ENCODE measurements at places on chromosomes 16 and 17.

- DNase-seq: no peak
Observed at GRCh38 chr16:87778476-87778829, 12.7 kb upstream of the KLHDC4 start.

DNA sequence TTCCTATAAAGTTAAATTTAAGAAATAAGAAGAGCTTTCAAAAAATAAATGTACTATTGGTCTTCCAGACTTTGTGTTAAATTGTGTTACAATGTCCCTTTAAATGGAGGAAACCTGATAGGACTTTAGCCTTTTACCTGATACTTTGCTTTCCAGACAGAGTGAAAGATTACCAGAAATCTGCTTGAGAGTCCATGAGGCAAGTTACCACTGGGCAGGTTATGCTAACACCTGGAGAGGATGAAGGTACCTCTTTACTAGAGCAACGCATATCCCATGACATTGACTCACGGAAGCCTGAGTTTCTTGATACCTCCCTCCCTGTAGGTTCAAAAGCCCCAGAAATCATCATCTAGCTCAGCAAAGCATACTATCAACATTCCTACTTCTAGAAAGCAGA is 143.9 kb upstream of the C17orf78 start:
- no peak for DNase-seq

DNA sequence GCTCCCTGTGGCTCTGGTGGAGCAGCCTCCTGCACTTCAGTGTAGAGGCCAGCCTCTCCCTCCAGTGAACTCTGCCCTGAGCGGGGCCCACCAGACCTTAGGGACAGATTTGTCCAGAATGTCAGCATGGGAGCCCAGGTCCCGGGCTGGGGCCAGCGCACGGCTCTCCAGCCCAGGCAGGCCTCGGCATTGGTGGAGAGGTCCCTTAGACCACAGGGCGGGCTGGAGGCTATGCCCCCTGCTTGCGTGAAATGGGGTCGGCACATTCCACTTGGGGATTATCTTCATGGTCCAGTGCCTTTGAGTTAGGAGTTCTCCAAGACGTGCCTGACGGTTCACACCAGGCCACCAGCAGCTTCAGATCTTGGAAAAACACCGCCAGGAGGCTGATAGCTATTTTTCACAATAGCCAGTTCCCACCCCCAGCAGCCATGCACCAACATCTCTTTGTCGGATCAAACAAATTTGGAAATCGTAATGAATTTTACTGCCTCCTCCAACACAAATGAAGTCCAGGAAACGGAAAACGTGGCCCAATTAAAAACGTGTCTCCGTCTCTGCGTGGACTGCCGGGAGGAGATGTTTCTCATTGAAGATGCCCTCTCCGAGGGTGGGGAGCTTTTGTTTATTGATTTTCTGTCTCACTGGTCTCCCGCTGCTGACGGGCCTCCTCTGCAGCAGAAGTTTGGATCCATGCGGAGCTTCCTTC is 110.0 kb upstream of the CIBAR2 start:
- DNase-seq: no peak

DNA sequence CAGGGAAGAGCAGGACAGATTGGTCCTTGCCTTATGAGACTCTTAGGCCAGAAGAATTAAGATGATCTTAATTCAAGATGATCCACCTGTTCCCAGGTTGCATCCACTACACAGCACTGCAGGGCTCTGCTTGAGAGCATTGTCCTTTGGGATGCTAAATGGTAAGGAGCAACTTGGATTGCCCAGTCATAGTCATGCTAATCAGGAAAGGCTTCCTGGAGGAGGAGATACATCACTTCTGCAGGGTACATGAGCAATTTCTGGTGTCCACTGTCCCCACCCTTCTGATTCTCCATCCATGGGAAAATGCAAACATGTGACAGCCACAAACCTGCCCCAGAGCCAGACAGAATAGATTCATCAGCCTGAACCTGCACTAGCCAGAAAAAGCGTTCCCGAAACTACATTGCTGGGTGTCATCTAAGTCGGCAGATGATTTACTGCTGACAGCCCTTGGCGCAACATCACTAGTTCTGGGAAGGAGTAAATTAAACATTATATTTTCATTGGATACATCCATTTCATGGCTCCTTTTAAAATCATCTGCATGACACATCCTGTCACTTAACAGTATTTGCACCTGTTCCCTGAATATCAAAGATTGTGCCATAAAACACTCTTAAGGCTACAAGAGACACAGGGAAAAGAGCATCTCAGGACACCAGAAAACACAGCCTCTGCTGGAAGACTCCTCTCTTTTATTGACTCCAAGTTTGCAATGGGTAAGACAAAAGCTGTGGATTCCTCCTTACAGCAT is 282.2 kb downstream of the MAF start:
- DNase-seq: no peak

DNA sequence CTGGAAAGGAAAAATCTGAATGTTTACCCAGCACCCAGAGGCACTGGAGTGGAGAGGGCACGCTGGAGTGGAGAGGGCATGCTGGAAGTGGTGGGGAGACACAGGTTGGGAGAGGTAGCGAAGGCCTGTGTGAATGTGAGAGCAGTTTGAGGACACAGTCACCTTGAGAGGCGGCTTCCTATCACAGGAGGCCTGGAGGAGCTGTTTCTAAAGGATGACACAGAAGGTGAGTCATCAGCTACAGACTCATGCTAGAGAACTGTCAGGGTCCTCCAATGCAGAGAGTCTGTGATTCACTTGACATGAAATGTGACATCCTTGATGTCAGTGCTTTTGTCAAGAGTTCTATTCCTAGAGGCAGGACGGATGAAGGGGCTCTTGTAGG is 13.8 kb downstream of the CTRL start:
- no peak for DNase-seq

DNA sequence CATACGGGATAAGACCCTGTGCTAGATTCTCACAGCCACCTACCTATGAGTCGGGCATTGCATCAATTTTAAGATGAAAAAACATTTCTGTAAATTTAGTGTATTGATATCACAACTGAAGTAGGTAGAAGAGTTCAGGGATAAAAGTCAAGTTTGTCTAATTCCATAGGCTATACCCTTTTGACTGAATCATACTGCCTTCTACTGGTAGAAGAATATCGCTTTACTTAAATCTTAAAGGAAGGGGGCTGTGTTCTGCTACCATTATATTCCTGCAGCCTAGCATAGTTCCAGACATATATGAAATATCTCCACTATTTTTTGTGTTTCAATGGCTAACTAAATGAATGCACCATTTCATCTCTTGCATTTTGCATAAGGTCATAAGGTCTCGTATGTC is 1128.6 kb downstream of the CDH8 start:
- no peak for DNase-seq

- no peak for DNase-seq
Observed at GRCh38 chr17:48760411-48760810, 31.9 kb upstream of the HOXB13 start.

- DNase-seq: no peak
Observed at GRCh38 chr17:65598746-65599145, 37.3 kb upstream of the AXIN2 start.

GRCh38 chr16:64406770-64407181 is 715.1 kb downstream of the CDH11 start:
- no peak for DNase-seq

DNA sequence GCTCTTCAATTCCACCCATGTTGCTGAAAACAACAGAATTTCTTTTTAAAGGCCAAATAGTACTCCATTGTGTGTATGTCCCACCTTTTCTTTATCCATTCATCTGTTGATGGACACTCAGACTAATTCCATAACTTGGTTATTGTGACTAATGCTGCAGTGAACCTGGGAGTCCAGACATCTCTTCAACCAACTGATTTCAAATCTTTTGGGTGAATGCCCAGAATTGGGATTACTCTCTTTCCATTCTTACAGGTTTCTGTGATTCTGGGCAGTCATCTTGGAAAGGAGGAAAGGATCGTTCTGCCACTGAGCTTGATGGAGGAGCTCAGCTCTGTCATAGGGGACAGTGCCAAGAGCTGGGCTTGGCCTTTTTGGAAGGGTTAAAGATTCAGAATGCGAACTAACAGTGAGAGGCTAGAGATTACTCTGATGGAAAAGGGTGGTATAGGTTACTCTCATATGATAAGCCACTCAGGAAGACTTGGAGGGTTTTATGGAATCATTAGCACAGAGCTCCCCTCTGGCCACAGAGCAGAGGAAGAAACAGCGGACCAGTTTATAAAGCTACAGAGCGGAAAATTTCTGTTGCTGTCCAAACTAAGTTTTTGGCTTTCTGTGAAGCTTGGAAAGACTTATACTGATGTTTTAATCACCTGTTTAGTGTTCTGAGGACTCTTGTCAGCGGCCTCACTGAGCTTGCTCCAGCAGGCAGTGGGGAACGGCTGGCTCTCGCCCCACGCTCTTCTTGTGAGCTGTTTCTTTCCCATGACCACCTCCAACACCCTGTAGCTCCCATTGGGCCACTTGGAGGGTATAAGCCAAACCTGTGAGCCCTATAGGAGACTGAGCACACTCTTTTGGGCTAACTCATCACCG is 48.3 kb downstream of the HIC1 start:
- no peak for DNase-seq

DNA sequence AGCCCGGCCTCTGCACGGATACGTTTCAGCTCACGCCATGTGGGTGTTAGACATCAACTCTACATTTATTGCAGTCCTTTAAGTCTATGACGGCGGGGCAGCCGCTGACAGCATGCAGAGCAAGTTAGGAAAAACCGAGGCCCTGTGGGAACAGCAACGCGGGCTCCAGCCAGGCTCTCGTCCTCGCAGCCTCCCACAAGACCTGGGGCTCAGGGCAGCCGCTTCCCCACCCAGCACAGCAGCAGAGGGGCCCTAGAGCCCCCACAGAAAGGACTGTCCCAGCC is 3.7 kb upstream of the MRPS34 start:
- no peak for DNase-seq

GRCh38 chr16:61261315-61261714 is 774.9 kb downstream of the CDH8 start:
- no peak for DNase-seq

GRCh38 chr17:83037084-83037873 is 42.1 kb upstream of the METRNL start:
- no peak for DNase-seq

GRCh38 chr16:4890686-4891085 is 43.4 kb downstream of the UBN1 start:
- DNase-seq: no peak

Measured in activated naive CD4-positive, alpha-beta T cell (primary cell).